ENCODE measurements at places on chromosomes 16 and 17. TPM values are rescaled to one million over a fixed set of nuclear protein-coding genes. Genes with fewer than 3 reads are reported as not detected.

WDR90 gene
- total RNA-seq: 33.4 TPM

- peaks cover 100% of the 10 kb centered on the region for H3K27me3 ChIP-seq
- peak overlapping the region; percentile 26 for H3K4me3 ChIP-seq
- peaks cover 27% of the 10 kb centered on the region for H3K4me1 ChIP-seq
- no peaks in the 10 kb centered on the region for H3K36me3 ChIP-seq
- no peak overlapping the region for H3K27ac ChIP-seq
- peak; percentile 66 for DNase-seq
Measured at GRCh38 chr17:37743612-37743874, 1.3 kb downstream of the HNF1B start.

AATK gene
- total RNA-seq: 0.32 TPM

KRTAP4-5 gene
- total RNA-seq: not detected

GRCh38 chr17:49260011-49260816 lies 29.6 kb upstream of the PHOSPHO1 start:
- DNase-seq: peak; percentile 82
- H3K27me3 ChIP-seq: peaks cover 30% of the 10 kb centered on the region
- no peaks in the 10 kb centered on the region for H3K36me3 ChIP-seq
- H3K4me1 ChIP-seq: no peaks in the 10 kb centered on the region

TAC4 gene
- total RNA-seq: not detected

- DNase-seq: peak; percentile 56
- H3K36me3 ChIP-seq: no peaks in the 10 kb centered on the region
- H3K27ac ChIP-seq: no peak overlapping the region
- peaks cover 8% of the 10 kb centered on the region for H3K4me1 ChIP-seq
Measured at GRCh38 chr17:3636908-3637373, 381 bp downstream of the CTNS start.

- H3K27ac ChIP-seq: no peak overlapping the region
- H3K4me1 ChIP-seq: no peaks in the 10 kb centered on the region
- peak; percentile 81 for DNase-seq
- H3K27me3 ChIP-seq: no peaks in the 10 kb centered on the region
- no peaks in the 10 kb centered on the region for H3K36me3 ChIP-seq
Measured at GRCh38 chr17:10614536-10615155, 42.5 kb downstream of the MYH3 start.

CDC42EP4 gene
- 28.9 TPM for total RNA-seq

PRDM7 gene
- total RNA-seq: not detected

DNA sequence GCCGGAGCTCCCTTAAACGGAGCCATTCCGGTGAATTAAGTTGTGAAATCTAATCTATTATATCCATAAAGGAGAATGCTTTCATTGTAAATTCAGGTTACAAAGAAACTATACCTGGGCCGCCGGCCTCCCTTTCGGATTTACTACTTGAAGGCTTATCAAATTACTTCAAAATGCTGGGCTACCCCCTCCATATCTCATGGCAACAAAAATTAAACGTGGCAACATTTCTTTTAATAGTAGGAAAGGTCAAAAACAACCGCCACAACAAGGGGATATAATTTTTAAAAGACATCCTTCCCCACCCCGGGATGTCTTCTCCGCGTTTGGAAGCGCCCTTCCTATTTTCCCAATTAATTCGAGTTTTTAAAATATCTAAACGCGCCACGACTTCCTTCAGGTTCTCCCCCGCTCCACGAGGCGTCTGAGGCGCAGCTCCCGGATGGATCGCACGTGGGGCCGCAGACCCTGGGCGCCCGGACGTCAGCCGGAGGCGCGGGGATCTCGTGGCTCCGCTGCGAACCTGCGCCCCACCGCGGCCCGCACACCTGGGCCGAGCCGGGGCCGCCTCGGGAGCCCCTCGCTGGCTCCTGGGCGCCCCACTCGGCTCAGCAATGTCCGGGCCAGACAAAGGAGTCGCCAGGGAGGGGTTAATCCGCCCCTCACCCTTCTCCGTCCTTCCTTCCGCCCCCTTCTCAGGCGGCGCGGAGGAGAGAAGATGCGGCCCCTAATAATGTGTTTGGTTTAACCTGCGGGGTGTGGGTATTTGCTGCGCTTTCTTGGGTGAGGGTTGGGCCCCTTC lies 47.4 kb upstream of the SLC38A10 start:
- H3K4me3 ChIP-seq: peak overlapping the region; percentile 98
- peaks cover 43% of the 10 kb centered on the region for H3K27me3 ChIP-seq
- H3K36me3 ChIP-seq: no peaks in the 10 kb centered on the region
- no peak overlapping the region for H3K27ac ChIP-seq
- peak; percentile 81 for DNase-seq
- peaks cover 39% of the 10 kb centered on the region for H3K4me1 ChIP-seq

- no peaks in the 10 kb centered on the region for H3K36me3 ChIP-seq
- no peak overlapping the region for H3K4me3 ChIP-seq
- peaks cover 17% of the 10 kb centered on the region for H3K4me1 ChIP-seq
- peaks cover 38% of the 10 kb centered on the region for H3K27me3 ChIP-seq
Measured at GRCh38 chr17:66372182-66372581, 69.8 kb downstream of the PRKCA start.

All from neural progenitor cell (in vitro differentiated cells).